Fibroblast of villous mesenchyme (primary cell): ENCODE measurements at places on chromosomes 7 and 10. TPM values are rescaled to one million over a fixed set of nuclear protein-coding genes. Genes with fewer than 3 reads are reported as not detected.

The TAS2R3 gene
- 1.3 and 1.7 TPM in 2 replicates for total RNA-seq

The KCNMA1 gene
- total RNA-seq, result 11.0 and 36.7 TPM in 2 replicates

DNA sequence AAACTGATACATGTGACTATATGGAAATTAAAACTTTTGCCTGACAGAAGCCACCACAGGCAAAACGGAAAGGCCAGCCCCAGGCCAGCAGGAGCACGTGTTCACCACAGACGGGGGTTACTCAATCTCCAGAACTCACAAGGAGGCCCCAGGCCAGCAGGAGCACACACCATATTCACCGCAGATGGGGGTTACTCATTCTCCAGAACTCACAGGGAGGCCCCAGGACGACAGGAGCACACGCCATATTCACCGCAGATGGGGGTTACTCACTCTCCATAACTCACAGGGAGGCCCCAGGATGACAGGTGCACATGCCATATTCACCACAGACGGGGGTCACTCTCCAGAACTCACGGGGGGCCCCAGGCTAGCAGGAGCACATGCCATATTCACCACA, 61.5 kb downstream of the NKX6-2 start:
- DNase-seq, result peak; percentile 33

DNA sequence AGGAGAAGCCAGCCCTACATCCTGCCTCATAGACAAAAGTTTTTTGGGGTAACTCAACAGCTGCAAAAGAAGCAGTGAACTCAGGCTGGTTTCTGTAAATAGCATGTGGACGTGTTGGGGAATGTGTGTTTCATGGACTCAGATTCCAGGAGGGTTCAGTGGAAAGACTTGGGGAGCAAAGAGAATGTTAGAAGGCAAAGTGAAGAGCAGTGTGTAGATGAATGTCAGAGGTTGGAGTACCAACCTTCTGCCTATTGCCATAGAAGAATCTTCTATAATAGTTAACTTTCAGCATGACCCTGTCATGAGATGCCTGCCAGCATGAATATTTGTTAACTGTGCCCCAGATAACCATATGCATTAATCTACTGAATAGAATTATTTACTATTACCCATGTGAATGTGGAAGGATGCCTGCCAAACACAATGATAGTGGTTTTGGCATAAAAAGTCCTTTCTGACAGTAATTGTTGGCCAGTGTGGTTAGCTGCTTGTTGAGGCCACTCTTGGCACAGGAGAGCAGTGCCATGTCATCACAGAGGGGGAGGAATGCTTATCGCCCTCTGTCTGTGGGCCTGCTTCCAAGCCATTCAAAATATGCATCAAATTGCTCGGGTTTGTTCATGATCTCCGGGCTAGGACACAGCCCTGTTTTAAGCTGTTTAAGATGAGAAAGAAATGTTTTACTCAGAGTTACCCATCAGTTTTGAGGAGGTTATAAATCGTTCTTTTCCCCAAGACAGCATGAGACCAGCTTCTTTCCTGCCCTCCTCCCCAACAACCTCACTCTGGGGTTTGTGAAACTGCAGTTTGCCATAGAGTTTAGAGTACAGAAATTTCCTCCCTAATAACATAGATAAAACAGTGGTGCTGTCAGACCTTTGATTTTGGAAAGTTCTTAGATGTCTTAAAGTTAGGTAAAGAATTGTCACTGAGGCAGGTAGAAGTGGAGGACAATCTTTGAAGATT, 165.3 kb downstream of the WNT2 start:
- peak; percentile 64 for DNase-seq

GRCh38 chr7:116329686-116330503, 119.6 kb downstream of the TES start:
- DNase-seq, result no peak

DNA sequence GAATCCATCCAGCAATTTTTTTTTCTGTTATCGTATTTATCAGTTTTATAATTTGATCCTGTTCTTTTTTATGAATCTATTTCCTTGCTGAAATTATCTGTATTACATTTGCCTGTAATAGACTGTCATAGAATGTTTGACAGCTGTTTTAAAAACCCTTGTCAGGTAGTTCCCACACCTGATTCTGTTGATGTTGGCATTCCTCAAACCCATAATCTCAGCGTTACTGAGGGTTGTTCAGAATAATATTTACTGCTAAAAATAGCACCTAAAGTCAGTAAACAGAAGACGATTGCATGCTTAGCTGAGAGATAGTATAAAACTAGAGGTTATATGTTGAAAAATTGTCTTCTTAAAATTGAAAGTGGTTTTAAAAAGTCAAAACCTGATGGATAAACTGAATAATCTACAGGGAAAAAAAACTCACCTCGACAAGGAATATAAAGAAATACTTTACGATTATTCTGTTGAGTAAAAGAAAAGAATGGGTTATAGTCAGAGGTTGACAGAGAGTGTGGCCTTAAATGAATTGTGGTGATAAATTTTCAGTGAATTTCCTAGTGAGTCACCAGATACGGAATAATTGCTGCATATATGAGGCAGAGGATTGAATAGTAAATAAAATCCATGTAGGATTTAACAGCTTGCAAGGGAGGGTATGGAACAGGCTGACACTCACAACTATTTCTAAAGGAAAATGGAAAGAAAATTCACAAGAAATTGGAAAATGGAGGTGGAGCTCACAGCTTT, 824.1 kb upstream of the IGFBP3 start:
- no peak for DNase-seq

The HOXA13 gene
- 1.3 and 2.6 TPM in 2 replicates for total RNA-seq

The TRIP6 gene
- 86.0 and 106 TPM in 2 replicates for total RNA-seq

- no peak for DNase-seq
These were observed 69.3 kb downstream of the CSTF2T start for GRCh38 chr10:51629934-51630639.

The ASAH2 gene
- 1.3 and 1.6 TPM in 2 replicates for total RNA-seq

The SLC18A3 gene
- total RNA-seq, result under 0.01 TPM in 1 of 2 replicates, not detected in the other

DNA sequence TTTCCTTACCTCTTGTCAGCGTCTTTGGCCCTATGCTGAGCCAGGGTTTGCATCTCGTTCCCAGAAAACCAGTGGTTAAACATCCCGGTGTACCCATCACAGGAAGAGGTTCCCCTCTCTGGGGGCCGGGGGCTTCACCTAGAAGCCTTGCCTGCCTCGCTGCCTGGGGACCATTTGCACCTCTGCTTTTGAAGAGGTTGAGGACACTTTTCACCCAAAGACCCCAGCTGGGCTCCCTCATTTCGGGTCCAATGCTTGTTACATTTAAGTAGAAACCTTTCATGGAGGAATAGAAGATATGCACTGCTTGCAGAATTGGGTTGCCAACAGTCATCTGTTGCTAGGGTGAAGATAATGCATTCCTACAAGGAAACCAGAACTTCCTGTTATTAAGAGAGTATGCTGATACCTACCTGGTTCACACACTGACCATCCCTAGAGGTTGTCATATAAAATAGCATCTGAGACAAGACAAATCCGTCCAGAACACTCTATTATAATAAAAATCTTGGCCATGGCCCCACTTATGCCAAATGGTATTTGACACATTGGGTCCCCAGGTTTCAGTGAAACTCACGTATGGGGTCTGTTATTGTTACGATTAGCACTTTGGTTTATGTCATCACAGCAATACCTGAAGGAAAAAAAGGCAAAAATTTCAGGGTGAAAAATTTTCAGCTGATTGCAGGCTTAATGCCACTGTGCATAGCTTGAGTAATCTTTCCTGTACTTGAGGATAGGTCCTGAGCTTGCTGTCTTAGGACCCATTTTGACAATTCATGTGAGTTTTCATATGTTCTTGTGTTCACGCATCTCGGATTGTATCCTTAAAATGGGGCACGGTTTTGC, 917 bp downstream of the ZNF365 start:
- DNase-seq, result no peak

- no peak for DNase-seq
These were observed 33.8 kb downstream of the RAMP3 start for GRCh38 chr7:45191396-45191795.

GRCh38 chr7:34507191-34507590, 150.8 kb upstream of the NPSR1 start:
- no peak for DNase-seq

The CDNF gene
- total RNA-seq, result 0.43 and 1.3 TPM in 2 replicates

- DNase-seq, result no peak
These were observed 69.7 kb downstream of the VWA2 start for GRCh38 chr10:114308531-114309363.

DNA sequence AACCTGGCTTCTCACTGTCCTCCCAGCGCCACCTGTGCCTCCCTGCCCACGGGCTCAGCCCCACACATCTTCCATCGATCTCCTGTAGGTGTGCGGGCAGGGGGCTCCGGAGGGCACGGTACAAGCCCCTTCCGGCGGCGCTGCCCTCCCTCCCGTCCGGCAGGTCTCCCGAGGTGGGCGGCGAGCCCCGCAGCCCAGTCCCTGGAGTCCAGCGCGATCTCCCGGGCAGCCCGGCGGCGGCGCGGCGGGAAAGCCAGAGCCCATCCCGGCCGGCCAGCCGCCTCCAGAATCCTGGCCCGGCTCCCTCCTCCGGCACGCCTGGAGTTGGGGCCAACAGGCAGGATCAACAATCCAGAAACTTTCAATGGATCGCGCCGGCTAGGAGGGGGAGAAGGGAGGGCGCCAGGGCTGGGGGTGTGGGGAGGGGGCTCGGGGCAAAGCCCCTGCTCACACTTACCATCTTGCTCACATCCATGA, 100.1 kb downstream of the HIP1 start:
- peak; percentile 36 for DNase-seq

GRCh38 chr10:93652857-93653256, 40.5 kb downstream of the PDE6C start:
- no peak for DNase-seq

DNA sequence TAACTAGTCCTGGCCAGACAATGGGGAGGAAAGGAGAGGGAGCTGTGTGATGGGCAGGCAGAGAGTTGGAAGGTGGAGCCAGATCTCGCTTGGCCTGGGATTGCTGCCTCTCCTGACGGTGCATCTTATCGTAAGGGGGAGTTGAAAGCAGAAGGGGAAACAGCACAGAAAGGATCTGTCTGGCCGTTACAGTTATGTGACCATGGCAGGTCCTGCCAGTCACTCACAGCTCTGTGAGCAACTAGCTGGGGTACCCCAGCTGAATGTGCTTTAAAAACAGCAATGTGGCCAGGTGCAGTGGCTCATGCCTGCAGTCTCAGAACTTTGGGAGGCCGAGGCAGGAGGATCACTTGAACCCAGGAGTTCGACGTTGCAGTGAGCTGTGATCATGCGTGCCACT, 8.1 kb downstream of the BLVRA start:
- DNase-seq, result no peak

DNA sequence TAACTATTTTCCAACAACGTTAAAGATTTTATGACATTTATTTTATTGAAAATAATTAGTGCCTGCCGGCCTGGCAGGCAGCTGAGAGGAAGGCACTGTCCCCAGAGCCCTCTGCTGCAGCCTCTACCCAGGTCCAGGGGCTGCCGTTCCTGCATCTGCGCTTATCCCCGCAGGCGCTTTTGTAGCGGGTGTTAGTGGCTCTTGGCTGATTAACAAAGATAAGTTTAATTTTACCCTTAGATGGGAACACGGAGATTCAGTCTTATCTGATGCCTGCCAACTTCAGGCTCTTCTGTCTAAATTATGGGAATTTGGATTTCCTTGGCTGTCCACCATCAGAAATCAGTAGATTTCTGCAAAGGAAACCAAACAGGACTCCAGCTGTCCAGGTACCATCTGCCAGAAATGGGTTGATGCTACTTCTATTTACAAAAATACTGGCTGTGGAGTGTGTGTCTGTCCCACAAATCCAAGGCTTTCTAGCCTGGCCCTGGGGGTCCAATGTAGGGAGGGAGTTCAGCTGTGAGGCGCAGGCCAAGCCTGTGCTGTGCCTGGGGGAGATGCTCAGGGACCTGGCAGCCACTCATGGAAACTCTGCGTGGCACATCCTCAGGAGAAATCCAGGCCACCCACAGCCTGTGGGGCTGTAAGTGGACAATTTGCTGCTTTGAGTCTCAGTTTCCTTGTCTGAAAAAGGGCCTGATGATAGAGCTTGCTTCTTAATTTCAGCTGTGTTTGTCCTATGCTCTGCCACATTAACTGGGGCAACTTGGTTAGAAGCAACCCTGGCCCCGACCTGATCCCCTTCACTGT, 62.0 kb upstream of the IGFBP3 start:
- DNase-seq, result no peak

GRCh38 chr10:77187376-77187999, 450.1 kb downstream of the KCNMA1 start:
- DNase-seq, result peak; percentile 35

- DNase-seq, result no peak
These were observed 48.0 kb downstream of the MALRD1 start for GRCh38 chr10:19096501-19097073.

The FAM25G gene
- total RNA-seq, result not detected in 2 replicates

DNA sequence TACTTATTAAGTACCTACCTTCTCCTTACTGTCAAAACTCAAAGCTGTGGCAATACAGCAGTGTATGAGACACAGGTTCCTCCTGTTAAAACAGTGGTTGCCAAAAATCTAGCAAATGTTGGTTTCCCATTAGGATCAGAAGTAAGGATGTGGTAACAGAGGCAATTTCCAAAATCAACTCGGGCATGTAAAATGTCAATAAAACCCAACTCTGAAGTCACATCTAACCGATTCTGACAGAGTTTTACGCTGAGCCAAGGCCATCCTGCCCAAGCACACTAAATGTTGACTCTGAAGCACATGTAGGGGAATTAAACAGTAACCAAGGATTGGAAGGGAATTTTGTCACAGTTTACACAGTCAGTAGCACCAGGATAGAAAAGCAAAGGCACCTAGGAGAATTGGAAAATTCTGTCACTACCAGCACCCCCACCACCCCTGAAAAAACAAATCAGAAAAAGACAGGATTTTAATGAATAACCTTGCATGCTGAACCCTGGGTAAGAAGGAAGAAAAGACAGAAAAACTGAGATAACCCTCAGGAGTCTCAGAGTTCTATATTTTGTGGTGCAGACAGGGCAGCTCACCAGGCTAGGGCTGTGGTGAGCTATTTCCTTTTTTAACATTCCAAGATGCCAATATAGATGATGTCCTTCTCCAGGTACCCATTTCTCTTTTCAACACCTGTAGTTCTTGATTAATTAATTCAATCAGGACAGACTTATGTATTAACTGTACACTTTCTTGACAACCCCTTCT, 119.5 kb downstream of the DOCK4 start:
- DNase-seq, result no peak

- no peak for DNase-seq
These were observed 108.4 kb upstream of the SDK1 start for GRCh38 chr7:3192669-3193068.

GRCh38 chr10:11169976-11170375, 152.3 kb downstream of the CELF2 start:
- no peak for DNase-seq

DNA sequence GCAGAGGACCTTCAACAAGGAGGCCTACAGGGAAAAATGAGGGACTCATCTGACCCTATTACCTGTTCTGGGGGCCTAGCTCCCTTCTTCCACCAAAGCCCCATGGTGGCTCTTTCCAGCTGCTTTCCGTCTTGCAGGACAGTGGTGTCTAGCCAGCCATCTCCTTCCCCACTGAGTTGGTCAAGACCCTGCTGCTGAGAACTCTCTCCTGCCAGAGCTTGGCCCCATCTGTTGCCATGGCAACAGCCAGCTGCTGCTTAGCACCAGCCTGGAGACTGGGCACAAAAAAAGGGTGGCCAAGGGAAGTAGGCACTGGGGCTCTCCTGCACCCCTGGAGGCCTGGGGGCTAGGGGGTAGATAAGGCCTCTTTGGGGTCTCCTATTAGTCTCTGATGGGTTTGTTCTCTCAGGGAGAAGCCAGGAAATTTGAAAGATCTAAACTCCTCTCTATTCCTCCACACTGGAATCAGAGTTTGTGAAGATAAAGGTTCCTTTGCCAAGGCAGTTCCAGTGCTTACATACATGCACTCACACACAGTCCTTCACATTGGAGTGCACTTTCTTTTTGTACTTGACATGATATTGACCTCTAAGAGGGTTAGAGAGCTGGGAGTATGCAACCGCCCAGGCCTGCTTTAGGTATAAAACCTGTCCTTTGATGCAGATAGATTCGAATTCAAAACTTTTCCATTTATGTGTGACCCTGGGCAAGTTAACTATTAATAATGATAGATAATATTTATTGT, 15.8 kb downstream of the TSPAN33 start:
- no peak for DNase-seq
